ENCODE measurements at places on chromosomes 2 and 18.
A peak's percentile ranks its signal among the peaks of the same experiment; 100 is the strongest.

DNA sequence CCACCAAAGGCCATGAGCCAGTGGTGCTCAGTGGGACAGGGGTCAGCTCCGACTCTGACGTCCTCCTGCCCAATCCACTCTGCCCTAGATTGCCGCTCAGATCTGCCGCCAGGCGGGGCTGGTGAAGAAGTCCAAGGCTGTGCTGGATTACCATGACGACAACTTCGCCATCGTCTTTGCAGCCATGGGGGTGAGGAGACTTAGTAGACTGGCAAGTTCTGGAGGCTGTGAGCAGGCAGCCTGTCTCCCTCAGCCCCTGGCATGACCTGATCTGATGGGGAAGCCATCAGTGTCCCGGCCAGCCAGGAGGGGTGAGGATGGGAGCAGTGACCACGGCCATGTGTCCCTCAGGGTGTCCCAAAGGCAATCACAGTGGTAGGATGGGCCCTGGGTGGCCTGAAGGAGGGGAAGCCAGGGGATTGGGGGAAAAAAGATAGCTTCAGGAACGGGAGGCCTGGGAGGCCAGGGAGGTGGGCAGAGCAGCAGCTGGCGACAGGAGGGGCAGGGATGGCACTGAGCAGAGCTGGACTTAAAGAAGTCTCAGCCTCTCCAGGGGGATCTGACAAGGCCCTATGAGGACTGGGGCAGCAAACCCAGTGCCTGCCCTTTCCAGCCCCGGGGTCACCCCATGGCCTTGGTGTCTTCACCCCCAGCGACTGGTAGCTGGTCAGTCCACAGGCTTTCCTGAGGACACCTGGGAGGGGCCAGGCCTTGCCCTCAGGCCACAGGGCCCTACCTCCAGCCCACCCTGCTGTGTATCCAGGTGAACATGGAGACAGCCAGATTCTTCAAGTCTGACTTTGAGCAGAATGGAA is 17.4 kb upstream of the ANKRD53 start:
- DNase-seq: no peak

DNA sequence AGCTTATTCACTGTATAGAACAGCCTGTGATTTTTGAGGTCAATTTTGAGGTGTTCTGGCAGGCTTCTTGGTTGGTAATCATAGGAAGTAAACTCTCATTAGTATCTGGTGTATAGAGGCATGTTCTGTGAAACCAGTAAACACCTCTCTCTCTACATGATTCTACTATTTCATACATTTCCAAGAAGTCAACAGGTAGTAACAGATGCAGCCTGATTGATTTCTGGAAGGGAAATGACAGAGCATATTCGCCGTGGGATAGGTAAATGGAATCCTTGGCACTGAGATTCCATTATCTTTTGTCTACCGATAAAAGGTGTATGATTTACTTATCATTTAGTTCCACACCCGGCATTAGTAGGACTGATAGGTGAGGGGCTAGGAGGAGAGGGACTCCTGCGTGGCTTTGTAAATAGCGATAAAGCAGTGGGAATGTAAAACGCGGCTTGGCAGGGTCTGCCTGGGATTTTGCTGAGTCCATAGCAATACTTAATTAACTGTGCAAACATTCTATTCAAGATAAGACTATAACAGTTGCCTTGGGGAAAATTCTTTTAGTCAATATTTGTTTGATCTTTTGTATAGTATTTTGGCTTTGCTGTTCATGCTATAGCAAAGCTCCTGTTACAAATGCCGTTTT is 32.3 kb downstream of the LYPD6B start:
- DNase-seq: no peak

DNA sequence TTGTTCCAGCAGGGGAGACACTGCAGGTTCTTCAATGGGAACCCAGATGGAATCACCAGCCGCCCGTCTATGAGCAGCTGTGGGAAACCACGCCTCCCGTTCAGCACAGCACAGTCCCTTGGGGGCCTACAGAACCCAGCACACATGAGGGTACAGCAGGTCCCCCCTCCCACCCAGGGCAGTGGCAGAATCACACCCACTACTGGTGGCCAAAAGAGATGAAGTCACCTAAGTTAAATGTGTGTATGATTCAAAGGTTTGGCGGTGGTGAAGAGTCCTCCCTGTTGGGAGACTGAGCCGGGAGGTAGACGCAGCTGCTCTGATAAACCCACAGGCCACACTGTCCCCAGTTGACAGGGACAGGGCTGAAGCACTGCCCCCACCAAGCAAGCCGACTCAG is 44.3 kb downstream of the L3MBTL4 start:
- no peak for DNase-seq

GRCh38 chr2:3117650-3118216 is 259.9 kb downstream of the EIPR1 start:
- DNase-seq: no peak

GRCh38 chr2:118807668-118808428 is 39.6 kb downstream of the EN1 start:
- no peak for DNase-seq

DNA sequence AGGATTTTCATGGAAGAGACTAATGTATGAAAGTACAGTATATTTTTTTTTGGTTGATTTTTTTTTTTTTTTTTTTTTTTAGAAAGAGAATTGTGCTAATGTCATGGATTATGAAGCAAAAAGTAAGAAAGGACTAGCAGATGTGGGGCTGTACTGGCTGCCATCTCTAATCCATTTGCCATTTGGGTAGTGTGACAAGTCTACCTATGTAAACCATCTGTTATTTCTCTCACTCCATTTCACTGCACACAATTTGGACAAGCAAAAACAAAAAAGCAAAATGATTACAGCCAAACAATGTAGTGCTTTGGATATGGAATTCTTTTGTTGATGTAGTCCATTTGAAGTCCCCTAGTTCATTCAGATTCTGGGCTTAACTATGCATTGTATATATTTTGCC is 1355.4 kb downstream of the LRP1B start:
- DNase-seq: no peak

- no peak for DNase-seq
Measured at GRCh38 chr2:8081130-8081529, 600.7 kb upstream of the ID2 start.

DNA sequence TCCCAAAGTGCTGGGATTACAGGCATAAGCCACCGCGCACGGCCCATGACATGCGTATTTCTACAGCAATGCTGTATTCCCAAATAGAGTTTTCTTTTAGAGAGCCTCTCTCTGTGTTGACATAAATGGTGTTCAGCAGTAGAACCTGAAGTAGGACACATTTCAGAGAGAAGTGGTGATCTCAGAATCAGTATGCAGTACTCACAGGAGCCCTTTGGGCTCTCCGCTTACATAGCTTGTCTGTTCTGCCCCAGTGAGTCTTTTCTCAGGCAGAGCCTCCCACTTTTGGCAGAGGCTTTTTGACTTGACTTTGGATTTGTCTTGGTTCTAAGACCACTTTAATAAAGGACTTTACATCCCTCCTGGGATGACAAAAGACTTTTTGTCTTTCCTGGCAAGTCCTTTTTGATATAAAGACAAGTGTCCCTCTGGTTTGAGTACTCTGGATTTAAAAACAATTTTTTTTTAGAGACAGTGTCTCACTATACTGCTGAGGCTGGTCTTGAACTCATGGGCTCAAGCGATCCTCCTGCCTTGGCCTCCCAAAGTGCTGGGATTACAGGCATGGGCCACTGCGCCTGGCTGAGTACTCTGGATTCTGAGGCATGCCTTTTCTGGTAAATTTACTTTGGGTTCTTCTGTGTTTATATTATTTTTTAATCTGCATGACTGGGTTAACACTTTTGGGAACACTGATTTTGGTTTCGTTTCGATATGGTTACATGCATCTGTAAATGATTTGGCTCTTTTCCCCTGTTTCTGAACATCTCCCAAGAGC is 113.3 kb downstream of the SMAD2 start:
- no peak for DNase-seq

DNA sequence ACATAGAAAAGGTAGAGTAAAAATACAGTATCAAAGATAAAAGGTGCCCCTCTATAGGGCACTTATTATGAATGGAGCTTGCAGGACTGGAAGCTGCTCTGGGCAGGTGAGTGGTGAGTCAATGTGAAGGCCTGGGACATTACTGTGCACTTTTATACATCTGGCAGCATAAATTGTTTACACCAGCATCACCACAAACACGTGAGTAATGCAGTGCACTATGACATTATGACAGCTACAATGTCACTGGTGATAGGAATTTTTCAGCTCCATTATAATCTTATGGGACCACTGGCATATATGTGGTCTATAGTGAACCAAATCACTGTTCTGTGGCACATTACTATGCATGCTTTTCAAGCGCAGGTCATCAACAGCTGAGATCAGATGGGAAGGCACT is 48.1 kb downstream of the TPGS2 start:
- no peak for DNase-seq

- no peak for DNase-seq
Measured at GRCh38 chr18:46289931-46290330, 185.7 kb downstream of the HAUS1 start.

DNA sequence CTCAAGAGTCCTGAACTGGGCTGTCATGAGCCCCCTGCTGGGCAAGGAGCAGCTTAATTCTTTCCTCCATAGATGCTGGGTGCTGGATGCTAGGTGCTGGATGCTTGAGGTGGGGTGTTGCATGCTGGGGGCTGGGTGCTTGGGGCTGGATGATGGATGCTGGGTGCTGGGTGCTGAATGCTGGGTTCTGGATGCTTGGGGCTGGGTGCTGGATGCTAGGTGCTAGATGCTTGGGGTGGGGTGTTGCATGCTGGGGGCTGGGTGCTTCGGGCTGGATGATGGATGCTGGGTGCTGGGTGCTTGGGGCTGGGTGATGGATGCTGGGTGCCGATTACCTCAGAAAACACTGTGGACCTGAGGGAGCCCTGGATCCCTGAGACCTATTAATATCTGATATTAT is 837.7 kb downstream of the GALR1 start:
- no peak for DNase-seq

DNA sequence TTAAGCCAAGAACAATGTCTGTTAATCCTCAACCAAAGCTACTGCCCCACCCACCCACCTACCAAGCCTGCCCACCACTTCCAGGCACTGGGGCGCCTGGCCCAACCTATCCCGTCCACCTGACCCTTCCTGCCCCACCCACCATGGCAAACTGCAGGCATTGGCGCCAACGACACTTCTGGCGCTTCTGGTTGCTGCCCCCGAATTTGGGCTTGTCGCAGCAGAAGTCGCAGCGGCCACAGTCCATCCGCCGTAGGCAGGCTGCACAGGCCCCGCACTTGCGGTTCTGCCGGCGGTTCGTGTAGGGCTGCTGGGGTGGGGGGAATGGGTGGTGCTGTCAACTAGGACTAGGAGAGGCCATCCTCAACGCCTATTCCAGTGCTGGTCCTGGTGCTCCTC is 7.3 kb downstream of the MBD1 start:
- DNase-seq: no peak

- no peak for DNase-seq
Measured at GRCh38 chr2:11430729-11431128, 35.2 kb downstream of the E2F6 start.

- no peak for DNase-seq
Measured at GRCh38 chr18:57918601-57919000, 115.5 kb upstream of the ATP8B1 start.

DNA sequence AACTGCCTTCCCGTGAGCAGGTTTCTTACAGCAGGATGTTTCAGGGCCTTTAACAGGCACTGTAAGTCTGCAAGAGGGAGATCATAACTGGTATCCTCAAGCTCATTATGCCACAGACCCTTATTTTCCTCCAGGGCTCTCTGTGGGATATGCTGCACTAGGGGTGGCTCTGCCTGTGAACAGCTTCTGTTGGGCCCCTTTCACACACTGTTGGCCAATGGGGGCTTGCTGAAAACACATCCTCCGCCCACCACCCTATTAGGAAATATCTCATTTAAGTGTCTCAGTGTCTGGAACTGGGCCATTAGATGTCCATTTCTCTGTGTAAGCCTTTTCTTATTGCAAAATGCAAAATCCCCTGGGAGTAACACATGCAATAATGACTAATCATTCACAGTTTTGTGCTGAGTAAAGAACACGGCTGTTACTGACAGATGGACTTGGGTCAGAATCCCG is 414.3 kb upstream of the HS6ST1 start:
- DNase-seq: no peak

- peak; percentile 6 for DNase-seq
Measured at GRCh38 chr2:99066075-99066958, 75.2 kb upstream of the C2orf15 start.

DNA sequence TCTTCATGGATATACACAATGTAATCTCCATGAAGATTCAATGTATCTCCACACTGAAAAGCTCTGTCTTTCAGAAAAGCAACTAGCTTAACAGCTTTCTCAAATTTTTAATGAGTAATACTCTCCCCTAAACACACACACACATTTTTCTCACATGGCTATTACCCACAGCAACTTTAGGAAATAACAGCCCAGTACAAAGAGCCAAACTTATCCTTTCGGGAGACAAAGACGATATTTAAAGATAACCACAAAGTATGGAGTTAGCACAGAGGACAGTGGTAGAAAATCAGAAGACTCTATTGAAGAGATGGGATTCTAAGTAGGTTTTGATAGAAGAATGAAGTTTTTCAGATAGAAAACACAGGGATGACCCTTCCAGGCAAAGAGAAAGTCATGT is 394.9 kb upstream of the TRIB2 start:
- DNase-seq: no peak

- DNase-seq: no peak
Measured at GRCh38 chr2:240820607-240821428, 799 bp upstream of the KIF1A start.

GRCh38 chr18:49874238-49874637 is 60.9 kb upstream of the ACAA2 start:
- DNase-seq: no peak

DNA sequence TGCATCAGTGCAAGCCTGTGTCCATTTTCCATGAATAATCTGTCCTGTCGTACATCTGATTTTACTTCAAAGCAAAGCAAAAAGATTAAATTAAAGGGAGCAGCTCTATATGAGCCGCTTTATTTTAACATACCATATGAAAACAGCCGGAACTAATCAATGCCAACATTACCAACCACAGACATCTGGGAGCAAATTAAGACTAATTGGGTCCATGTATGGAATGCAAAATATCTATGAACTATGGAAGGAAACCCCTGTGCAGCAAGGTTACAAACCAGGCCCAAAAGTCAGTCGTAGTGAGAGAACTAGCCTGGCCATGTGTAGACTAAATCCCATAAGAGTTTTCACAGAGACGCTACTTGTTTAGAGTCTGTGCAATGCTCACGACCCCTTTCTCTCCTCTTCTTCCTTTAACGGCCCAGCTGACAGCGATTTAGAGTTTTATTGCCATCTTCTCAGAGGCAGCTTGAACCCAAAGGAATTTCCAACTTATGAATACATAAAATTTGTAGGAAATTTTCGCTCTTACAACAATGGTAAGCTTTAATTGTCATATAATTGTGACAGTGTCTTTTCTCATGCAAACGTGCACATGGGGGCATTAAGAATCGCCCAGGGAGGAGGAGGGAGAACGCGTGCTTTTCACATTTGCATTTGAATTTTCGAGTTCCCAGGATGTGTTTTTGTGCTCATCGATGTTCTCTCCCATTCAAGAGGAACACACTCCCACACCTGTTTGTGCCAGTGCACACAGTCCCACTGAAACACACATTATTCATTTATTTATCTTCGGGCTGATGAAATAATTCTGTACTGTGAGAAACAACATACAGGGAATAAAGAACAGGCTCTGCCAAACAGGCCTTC is 52.9 kb upstream of the RPL31 start:
- DNase-seq: no peak

- no peak for DNase-seq
Measured at GRCh38 chr2:54772110-54772509, 48.6 kb downstream of the EML6 start.

Data from activated gamma-delta T cell treated with Interleukin-2 at 50 U/mL for 16 hours (primary cell).